Transverse colon (tissue), 4 donors: ENCODE measurements at places on chromosomes 5 and 9. TPM values are rescaled to one million over a fixed set of nuclear protein-coding genes. Genes with fewer than 3 reads are reported as not detected.

The IGFBPL1 gene
- not detected for total RNA-seq

DNA sequence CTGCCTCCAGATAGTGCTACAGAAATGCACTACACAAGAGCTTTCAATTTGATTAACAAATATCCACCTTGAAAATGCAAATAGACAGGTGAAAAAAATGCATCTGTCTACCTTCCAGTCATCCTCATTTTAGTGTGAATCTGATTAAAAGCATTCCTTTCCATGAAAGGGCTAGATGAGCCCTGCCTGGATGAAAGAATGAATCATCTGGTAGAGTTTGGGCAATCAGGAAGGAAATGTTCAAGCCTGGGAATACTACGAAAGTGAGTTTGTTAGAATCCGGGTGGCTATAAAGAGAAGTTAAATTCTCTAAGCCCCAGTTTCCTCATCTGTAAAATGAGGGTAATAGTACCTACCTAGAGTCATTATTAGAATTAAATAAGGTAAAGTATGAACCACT lies 142.6 kb downstream of the FAM114A2 start:
- DNase-seq = no peak

DNA sequence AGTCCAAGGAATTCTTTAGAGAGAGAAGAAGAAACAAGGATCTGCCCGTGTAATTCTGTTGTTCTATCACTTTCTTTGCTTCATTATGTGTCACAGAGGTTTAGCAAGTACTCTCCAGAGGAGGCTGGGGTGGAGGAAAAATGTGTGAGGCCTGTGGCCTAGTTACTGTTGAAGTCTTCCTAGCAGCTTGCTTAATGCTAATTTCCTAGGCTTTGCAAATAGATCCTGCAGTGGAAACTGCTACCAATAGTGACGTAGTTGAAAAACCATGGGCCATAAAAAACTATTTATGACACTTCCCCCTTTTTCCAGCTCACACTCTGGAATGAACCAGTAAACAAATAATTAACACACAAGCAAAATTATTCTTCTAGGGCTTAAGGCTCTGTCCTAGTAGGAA lies 27.0 kb upstream of the C9orf72 start:
- DNase-seq = no peak

The PCDH1 gene
- 151 TPM for total RNA-seq

GRCh38 chr9:2164268-2164667 lies 149.1 kb downstream of the SMARCA2 start:
- DNase-seq = no peak

The PCDHA13 gene
- not detected for total RNA-seq

GRCh38 chr9:122949696-122950095 lies 8.9 kb downstream of the RABGAP1 start:
- DNase-seq = no peak

The PDZD2 gene
- 3.5 TPM for total RNA-seq

GRCh38 chr5:81748556-81748955 lies 2.3 kb downstream of the SSBP2 start:
- no peak for DNase-seq

GRCh38 chr5:73617510-73618279 lies 8.3 kb upstream of the ARHGEF28 start:
- no peak for DNase-seq

The HSD17B4 gene
- 224 TPM for total RNA-seq

DNA sequence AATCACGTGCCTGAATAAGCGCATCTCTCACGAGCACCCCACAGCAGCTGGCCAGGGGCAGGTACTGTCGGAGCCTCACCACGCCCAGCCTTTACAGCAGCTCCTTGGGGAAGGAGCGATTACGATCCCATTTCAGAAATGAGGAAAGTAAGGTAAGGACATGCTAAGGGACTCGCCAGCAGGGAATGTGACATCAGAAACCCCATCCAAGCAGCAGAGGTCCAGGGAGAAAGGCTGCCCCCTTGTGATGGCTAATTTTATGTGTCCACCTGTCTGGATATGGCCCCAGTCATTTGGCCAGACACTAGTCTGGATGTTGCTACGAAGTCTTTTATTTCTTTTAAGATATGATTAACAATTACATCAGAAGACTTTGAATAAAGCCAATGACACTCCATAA lies 77.3 kb downstream of the UBE2QL1 start:
- no peak for DNase-seq

DNA sequence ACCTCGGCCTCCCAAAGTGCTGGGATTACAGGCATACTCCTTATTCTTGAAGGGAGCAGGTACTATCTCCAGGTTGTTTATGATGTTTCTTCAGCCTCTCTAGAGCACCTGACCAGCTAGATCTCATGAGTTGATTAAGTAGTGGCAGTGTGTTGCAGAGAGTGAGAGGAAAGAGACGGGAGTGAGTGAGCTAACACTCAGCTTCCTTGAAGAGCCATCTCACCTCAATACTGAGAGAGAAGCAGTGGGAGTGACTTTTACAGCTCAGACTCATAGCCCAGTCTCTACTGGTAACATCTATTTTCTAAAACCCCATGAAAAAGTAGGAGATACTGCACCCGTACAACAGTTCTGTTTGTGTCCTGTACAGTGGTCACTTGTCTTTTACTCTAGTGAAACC lies 43.9 kb upstream of the RUSC2 start:
- DNase-seq = no peak

GRCh38 chr9:78023003-78023741 lies 8.4 kb downstream of the GNAQ start:
- DNase-seq = no peak

GRCh38 chr9:20925256-20926045 lies 106.0 kb downstream of the HACD4 start:
- DNase-seq = no peak

The LCN12 gene
- total RNA-seq = 1.2 TPM

The ASPN gene
- total RNA-seq = 102 TPM

DNA sequence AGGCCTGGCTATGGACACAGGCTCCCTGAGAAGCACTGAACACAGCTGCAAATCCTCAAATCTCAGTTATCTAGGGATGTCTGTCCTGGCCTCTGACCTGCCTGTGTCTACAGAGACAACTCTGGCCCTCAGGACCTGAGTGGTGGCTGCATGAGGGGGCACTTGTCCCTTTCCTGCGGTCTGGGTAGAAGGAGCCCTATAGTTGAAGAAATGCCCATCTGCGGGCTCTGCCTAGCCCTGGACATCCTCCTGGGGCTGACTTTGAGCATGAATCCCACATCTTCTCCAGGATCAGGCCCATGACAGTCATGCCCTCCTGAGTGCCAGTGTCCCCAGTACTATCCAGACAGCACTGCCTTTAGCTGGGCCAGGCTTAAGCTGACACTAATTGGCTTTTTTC lies 10.0 kb downstream of the DNAJB5 start:
- no peak for DNase-seq

GRCh38 chr5:42819745-42820144 lies 8.1 kb upstream of the SELENOP start:
- DNase-seq = no peak

GRCh38 chr9:89706086-89706485 lies 101.3 kb downstream of the GADD45G start:
- DNase-seq = no peak

The TMEM215 gene
- not detected for total RNA-seq

The PCDHGA6 gene
- total RNA-seq = 7.5 TPM

DNA sequence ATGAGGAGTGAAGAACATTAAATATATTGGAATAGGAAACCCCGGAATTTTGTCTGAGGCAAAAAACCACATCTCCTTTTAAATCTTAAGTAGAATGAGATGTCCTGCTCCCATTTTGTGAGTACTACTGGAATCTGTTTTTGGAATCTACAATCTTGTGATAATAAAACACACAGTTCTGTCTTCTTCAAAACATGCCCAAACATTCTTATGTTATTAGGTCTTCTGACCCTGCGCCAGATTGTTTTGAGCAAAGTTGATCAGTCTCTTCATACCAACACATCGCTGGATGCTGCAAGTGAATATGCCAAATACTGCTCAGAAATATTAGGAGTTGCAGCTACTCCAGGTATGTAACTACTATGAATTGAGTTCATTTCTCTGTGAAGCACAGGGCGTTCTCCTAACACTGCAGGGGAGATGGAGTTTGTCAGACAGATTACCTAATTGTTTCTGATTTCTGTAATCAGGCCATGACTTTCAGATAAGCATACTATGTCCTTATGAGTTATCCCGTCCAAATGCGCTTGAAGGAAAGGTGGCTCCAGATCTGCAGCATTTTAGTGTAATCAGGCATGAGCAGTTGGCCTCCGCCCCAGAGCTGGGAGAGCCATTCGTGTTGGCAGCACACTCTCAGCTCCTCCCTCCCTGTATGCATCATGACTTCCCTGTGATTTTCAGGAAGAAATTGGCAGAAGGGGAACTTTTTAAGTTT lies 88.0 kb downstream of the NLN start:
- peak; percentile 83 for DNase-seq

The PDE6A gene
- total RNA-seq = 6.5 TPM

The C5orf22 gene
- 21.3 TPM for total RNA-seq

DNA sequence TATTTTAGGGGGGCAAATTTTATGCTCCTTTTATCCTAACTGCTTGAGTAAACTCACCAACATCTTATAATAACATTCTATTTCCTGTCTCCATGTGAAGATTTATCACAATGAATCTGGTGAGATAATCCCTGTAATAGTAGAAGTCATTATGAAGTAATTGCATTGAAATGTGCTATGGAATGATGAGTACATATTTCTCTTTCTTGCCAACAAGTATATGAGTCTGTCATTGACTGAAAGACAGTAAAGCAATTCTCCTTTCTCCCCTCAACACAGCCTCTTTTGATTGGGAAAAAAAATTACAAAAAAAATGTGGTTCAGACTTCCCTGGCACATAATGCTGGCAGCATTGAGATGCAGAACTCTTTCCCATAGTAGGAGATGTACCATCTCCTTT lies 459.2 kb upstream of the RGMB start:
- DNase-seq = no peak

DNA sequence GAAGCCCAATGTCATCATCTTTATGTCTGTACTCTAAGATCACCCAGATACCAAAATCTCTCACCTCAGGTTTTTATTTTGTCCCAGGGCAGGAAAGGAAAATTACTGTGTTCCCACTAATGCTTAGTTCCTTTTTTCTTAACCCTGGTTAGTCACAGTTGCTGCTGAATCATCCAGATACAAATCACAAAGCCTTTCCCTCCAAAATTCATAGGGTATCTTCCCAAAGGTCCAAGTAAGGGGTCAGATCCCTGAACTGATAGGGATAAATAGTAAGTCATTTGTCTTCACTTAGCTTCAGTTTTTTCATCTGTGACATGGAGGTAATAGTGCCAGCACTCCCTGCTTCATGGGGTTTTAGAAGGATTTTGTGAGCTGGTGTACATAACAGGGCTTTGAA lies 2.2 kb downstream of the PLCXD3 start:
- no peak for DNase-seq

DNA sequence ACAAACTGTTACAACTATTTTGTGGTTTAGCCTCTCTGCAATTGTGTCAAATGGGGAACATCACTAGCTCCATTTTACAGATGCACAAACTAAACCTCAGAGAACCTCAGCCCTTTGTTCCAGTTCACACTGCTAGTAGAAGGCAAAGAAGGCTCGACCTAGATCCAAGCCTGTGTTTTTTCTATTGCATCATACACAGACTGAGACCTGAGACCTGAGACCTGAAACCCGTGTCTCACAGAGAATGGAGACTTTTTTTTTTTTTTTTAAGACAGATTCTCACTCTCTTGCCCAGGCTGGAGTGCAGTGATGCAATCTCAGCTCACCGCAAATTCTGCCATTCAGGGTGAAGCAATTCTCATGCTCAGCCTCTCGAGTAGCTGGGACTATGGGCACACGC lies 120.8 kb downstream of the GALNT10 start:
- DNase-seq = no peak

The PCA3 gene
- total RNA-seq = not detected

GRCh38 chr5:35678661-35679060 lies 61.0 kb downstream of the SPEF2 start:
- DNase-seq = no peak

The PTPN3 gene
- 15.1 TPM for total RNA-seq

- DNase-seq = no peak
Observed at GRCh38 chr9:92561374-92562330, 25.9 kb upstream of the ECM2 start.

The CXXC5 gene
- total RNA-seq = 34.0 TPM

- no peak for DNase-seq
Observed at GRCh38 chr5:88825584-88826315, 57.2 kb downstream of the MEF2C start.

The CRB2 gene
- total RNA-seq = 0.75 TPM

GRCh38 chr5:120677481-120677880 lies 213.4 kb downstream of the PRR16 start:
- DNase-seq = no peak

The HBEGF gene
- 40.0 TPM for total RNA-seq

DNA sequence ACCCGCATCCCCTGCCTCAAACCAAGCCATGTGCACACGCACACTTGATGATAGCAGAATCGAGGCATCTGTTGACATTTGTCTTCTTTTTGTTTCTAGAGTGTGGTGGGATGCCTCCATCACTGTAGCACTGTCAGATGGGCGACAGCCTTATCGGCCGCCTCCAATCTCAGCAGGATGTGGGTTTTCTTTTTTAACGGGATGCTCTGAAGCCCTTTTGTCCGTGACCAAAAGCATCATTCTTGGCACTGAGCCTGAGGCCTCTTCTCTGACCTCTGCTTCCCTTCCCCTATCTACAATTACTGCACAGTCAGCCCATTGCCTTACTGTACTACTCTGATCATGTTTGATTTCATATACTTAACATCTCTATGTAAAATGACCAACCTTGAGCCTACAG lies 78.3 kb downstream of the LMNB1 start:
- DNase-seq = no peak
